ENCODE measurements at places on chromosomes 6 and 20. TPM values are rescaled to one million over a fixed set of nuclear protein-coding genes. Genes with fewer than 3 reads are reported as not detected.

- no peak overlapping the region for H3K27ac ChIP-seq
- H3K27me3 ChIP-seq = no peaks in the 10 kb centered on the region
- no peak overlapping the region for H3K4me3 ChIP-seq
- no peaks in the 10 kb centered on the region for H3K36me3 ChIP-seq
Measured at GRCh38 chr6:144405163-144405562, 120.0 kb downstream of the UTRN start.

- H3K27ac ChIP-seq = peak overlapping the region; percentile 84
- H3K4me1 ChIP-seq = peaks cover 52% of the 10 kb centered on the region
- H3K4me3 ChIP-seq = no peak overlapping the region
- DNase-seq = no peak
Measured at GRCh38 chr20:6295867-6296256, 173.0 kb upstream of the FERMT1 start.

DNA sequence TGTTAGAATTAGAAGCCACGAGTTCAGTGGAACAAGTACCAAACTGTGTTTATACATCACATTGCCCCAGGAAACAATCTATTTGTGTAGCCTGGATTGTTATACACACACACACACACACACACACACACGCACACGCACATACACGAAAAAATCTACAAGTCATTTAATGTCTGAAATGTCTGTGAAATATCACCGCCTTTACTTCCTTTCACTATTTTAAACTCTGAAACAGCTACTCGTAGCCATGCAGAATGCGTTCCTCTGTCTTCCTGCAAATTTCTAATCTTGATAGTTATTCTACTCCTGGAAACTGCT lies 84.4 kb upstream of the SCAF8 start:
- no peak for DNase-seq
- no peak overlapping the region for H3K27ac ChIP-seq
- H3K36me3 ChIP-seq = no peaks in the 10 kb centered on the region
- H3K27me3 ChIP-seq = no peaks in the 10 kb centered on the region

- no peak overlapping the region for H3K4me3 ChIP-seq
- H3K36me3 ChIP-seq = no peaks in the 10 kb centered on the region
- no peak overlapping the region for H3K27ac ChIP-seq
- DNase-seq = no peak
- H3K27me3 ChIP-seq = no peaks in the 10 kb centered on the region
Measured at GRCh38 chr20:2127238-2127637, 25.6 kb downstream of the STK35 start.

- H3K36me3 ChIP-seq = no peaks in the 10 kb centered on the region
- no peaks in the 10 kb centered on the region for H3K4me1 ChIP-seq
- H3K27ac ChIP-seq = no peak overlapping the region
- H3K4me3 ChIP-seq = no peak overlapping the region
Measured at GRCh38 chr20:5895626-5896025, 54.7 kb downstream of the TRMT6 start.

DNA sequence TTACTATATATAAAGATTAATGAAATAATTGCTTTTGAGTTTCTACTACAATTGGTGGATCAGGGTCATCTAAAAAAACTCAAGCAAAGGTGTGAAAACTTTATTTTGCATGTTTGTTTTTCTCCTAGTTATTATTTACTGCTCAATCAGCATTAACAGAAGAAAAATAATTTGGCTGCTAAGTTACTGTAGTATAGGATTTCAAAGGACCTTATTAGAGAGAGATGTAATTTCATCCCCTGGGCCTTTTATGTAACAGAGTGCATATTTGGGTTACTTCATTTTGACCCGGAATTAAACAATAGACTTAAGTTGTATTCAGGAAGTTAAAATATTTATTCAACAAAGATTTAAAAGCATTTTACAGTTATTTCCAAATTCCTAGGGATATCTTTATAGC lies 49.8 kb downstream of the EYA4 start:
- no peaks in the 10 kb centered on the region for H3K27me3 ChIP-seq
- H3K36me3 ChIP-seq = no peaks in the 10 kb centered on the region
- H3K27ac ChIP-seq = no peak overlapping the region
- DNase-seq = no peak
- H3K4me3 ChIP-seq = no peak overlapping the region

- no peak for DNase-seq
- H3K4me1 ChIP-seq = peaks cover 3% of the 10 kb centered on the region
- H3K27me3 ChIP-seq = peaks cover 41% of the 10 kb centered on the region
- H3K27ac ChIP-seq = no peak overlapping the region
Measured at GRCh38 chr20:9839626-9840025, 750 bp upstream of the PAK5 start.

- H3K4me3 ChIP-seq = no peak overlapping the region
- H3K27me3 ChIP-seq = no peaks in the 10 kb centered on the region
- H3K4me1 ChIP-seq = no peaks in the 10 kb centered on the region
- DNase-seq = no peak
Measured at GRCh38 chr20:2708073-2708415, 15.5 kb downstream of the EBF4 start.

GRCh38 chr6:152896923-152897322 lies 85.9 kb downstream of the FBXO5 start:
- DNase-seq = no peak
- H3K4me1 ChIP-seq = no peaks in the 10 kb centered on the region
- H3K27ac ChIP-seq = no peak overlapping the region
- no peaks in the 10 kb centered on the region for H3K36me3 ChIP-seq
- H3K27me3 ChIP-seq = no peaks in the 10 kb centered on the region

DNA sequence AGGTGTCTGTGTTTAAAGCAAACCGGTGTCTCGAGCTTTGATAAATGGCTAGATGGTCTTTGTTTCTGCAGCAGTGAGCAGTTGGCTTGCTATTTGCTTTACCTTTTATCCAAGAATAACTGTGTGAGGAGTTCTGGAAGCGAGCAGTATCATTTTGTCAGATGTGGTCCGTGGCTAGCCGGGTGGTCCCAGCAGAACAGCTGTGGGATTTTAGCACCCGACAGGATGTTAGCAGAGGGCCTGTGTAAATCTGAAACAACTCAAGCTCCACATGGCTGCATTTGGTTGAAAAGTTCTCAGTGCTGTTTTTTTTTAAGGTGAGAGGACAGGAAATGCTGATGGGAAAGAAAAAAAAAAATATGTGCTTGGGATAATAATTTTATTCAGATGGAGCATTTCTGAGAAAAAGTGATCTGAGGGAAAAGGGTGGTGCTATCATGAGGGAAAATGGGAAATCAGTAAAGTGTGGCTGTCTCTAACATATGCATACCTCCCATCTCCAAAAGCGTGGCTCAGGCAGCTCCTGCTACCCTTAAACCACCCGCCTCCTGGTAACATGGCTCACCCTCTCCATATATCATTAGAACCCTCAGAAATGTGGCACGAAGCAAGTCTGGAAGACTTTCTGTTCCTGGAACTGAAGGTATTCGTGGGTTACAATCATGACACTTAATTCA lies 215.4 kb downstream of the TSHZ2 start:
- no peak for DNase-seq
- no peaks in the 10 kb centered on the region for H3K36me3 ChIP-seq
- H3K4me1 ChIP-seq = no peaks in the 10 kb centered on the region
- H3K4me3 ChIP-seq = no peak overlapping the region
- H3K27me3 ChIP-seq = no peaks in the 10 kb centered on the region

GRCh38 chr6:16633961-16634360 lies 127.3 kb downstream of the ATXN1 start:
- no peaks in the 10 kb centered on the region for H3K27me3 ChIP-seq
- H3K27ac ChIP-seq = peak overlapping the region; percentile 14
- no peaks in the 10 kb centered on the region for H3K4me1 ChIP-seq
- DNase-seq = no peak

- H3K4me1 ChIP-seq = peaks cover 4% of the 10 kb centered on the region
- H3K27ac ChIP-seq = no peak overlapping the region
- no peaks in the 10 kb centered on the region for H3K27me3 ChIP-seq
Measured at GRCh38 chr6:17207281-17207680, 73.9 kb upstream of the RBM24 start.

DNA sequence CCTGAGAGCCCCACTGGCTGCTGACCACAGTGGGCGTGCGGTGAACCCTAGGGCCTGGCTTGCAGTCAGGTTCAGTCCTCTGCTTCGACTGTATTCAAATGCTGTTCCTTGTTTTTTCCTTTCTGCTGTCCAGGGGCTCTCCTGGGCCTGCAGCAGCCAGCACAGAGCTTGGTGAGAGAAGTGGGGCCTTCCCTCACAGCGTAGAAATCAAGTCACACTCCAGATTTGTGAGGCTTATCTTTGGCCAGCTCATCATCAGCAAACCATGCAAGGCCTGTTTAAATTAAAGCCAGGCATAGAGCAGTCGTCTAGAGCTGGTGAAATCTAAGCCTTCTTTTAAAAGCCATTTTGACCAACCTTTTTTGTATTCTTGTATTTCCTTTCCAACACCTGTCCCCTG lies 8.4 kb downstream of the FAM120B start:
- H3K4me1 ChIP-seq = peaks cover 20% of the 10 kb centered on the region
- no peak for DNase-seq

DNA sequence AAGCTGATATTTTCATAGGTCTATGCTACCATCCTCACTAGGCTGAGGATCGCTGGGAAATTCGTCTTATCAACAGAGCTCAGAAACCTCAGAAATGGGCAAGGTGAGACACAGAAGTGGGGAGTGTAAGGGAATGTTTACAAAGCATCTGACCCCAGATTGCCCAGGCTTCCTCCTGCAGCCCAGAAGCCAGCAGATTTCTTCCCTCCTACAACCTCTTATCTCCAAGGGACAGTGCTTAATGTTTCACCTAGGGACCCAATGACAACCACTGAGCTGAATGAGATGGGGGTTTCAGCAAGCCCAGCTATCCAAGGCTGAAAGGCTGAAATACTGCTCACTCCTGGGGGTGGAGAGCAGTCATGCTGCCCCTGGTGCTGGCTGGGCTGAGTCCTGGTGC lies 52.4 kb upstream of the TBC1D7 start:
- H3K27ac ChIP-seq = no peak overlapping the region
- H3K4me3 ChIP-seq = no peak overlapping the region
- H3K36me3 ChIP-seq = no peaks in the 10 kb centered on the region
- H3K27me3 ChIP-seq = no peaks in the 10 kb centered on the region
- DNase-seq = no peak

GRCh38 chr20:61159957-61160686 lies 91.9 kb upstream of the CDH4 start:
- DNase-seq = peak; percentile 45
- no peak overlapping the region for H3K27ac ChIP-seq
- no peaks in the 10 kb centered on the region for H3K36me3 ChIP-seq
- H3K4me1 ChIP-seq = peaks cover 5% of the 10 kb centered on the region

GRCh38 chr6:15621203-15622044 lies 41.4 kb downstream of the DTNBP1 start:
- no peaks in the 10 kb centered on the region for H3K27me3 ChIP-seq

Gene HSPA12B
- total RNA-seq = 0.18 TPM

Gene ELOVL4
- 6.9 TPM for total RNA-seq

Gene LINC00237
- total RNA-seq = not detected

Gene LY6G6D
- not detected for total RNA-seq

Gene GRIK2
- total RNA-seq = 1.5 TPM
